ENCODE measurements at places on chromosomes 5 and 9. TPM values are rescaled to one million over a fixed set of nuclear protein-coding genes. Genes with fewer than 3 reads are reported as not detected.

- DNase-seq, result no peak
These were observed 6.5 kb upstream of the RICTOR start for GRCh38 chr5:39080597-39081204.

- DNase-seq, result no peak
These were observed 93.1 kb downstream of the PJA2 start for GRCh38 chr5:109316634-109317033.

DNA sequence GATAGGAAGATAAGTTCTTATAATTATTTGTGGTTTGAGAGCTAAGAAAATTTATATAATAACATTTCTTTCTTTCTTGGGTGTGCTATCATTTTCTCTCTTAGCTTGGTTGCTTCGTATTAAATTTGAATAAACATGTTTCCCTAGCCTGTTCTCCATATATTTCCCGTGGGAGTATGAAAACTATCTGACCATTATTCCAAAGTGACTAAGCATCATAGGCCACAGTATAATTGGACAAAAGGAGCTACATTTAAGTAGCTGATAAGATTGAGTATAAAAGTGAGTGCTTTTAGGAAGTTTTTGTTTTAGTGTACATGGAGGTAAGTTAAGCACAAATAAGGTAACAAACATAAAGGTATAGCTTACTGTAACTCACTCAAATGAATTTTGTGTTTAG, 8.4 kb upstream of the OSMR start:
- DNase-seq, result no peak

- no peak for DNase-seq
These were observed 1311.5 kb upstream of the CDH6 start for GRCh38 chr5:29882036-29882435.

DNA sequence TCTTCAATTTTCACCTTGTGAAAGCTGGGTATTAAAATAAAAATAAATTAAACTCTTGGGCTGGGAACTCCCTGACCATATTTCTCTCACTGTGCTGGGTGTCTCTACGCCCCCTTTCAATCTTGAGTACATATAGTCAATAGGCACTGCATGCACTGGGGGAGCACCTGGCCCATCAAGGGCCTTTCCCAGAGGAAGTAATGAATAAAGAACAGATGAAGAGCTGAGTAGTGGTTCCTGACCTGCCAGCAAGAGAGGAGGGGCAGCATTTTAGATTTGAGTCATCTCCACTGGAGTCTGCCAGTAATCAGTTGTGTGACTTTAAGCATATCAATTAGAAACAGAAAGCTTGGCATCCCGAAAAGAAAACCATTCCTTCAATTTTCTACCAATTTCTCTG, 6.2 kb downstream of the MAPKAP1 start:
- DNase-seq, result no peak

DNA sequence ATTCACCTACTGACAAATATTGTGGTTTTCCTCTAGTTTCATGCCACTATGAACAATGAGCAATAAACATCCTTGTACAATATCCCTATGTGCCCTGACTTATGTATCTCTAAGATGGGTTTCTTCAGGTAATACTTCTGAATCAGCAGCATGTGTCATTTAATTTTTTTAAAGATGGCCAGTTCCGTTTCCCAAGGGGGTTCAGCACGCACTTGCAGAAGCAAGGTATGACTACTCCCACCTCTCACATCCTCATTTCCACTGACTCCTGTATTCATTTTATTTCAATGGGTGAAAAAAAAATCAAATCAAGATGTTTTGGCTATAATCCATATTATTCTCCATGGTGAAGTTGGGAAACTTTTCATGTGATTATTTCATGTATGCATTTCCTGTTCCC, 14.7 kb upstream of the ADAMTS19 start:
- DNase-seq, result no peak

DNA sequence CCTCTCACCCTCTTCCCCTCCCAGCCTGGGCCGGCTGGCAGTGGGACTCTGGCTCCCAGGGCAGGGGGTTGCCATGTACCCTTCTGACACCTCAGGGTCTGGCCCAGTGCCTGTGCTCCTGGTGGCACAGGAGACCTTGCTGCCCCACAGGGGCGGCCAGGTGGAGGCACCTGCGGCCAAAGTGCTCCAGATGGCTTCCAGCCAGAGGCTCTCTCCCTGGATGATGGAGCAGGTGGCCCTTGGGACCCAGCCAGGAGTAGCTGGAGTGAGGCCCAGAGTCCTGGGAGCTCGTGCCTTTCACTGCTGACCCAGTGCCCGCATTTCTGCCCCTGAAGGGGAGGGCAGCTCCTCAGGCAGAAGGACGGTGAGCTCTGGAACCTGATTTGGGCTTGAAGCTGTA, 87.3 kb downstream of the NTNG2 start:
- DNase-seq, result no peak

DNA sequence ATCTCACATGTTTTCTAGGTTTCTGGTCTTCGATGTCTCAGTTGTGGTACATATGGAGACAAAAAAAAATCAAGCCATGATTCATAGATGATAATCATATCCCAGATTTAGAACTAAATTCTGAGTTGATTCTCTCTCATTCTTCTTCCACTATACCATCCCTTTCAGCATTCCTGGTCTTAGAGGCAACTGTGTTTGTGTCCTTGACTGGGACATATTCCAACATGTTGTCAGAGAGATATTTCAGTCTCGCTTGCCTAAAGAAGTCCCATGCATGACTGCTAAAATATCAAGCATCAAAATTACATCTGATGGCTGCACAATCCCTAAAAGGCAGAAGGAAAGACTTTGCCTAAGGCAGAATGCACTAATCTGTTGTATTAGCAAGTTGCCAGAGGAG, 236.6 kb downstream of the PSAT1 start:
- DNase-seq, result no peak

- DNase-seq, result no peak
These were observed 31.3 kb upstream of the PLPP6 start for GRCh38 chr9:4630836-4631235.

- DNase-seq, result no peak
These were observed 60.3 kb downstream of the DAPK1 start for GRCh38 chr9:87557996-87558395.

DNA sequence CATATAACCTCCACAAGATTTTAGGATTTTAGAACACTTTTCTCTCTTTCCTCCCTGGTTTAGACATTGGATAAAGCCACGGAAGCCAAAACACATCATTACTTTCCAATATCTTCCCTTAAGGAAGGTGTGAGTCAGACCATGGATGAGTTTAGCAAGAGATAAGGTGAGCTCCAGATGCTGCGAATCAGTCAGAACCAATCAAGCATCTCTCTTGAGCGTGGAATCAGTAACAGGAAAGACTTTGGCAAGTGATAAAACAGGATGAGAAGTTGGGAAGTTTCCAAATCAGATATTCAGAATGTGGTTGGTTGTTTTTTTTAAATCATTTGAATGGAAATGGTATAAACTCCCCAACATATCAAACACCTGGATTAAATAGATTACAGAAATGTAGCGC, 397.8 kb downstream of the EFNA5 start:
- DNase-seq, result no peak

GRCh38 chr5:169248550-169248949, 52.4 kb downstream of the SLIT3 start:
- DNase-seq, result no peak

GRCh38 chr9:77798140-77798539, 150.0 kb upstream of the GNA14 start:
- DNase-seq, result no peak

- DNase-seq, result no peak
These were observed 394.0 kb upstream of the KLF4 start for GRCh38 chr9:107883496-107884124.

GRCh38 chr9:110605565-110605964, 26.0 kb upstream of the SVEP1 start:
- DNase-seq, result no peak

DNA sequence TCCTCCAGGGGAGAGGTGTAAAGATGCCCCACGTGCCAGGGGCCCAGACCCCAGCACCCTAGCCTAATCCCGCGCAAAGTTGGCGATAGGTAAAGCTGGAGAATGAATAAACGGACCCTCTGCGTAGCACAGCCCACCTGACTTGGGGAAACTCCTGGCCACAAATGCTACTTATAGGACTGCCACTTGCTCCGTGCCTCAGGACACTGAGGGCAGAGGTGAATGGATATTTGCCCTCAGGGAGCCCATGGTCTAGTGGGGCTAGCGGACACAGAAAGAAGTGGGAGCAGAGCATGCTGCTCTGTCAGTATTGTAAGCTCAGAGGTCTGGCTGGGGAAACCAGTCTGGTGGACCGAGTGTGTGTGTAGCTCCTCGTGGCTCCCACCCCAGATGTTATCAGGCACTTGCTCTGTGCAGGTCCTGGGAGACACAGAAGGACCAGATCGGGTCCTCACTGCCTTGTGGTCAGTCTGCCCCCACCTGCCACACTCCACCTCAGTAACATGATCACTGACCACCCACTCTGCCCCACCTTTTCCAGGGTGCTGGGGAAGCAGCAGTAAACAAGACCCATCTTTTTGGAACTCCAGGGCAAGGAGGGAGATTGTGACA, 841 bp downstream of the GRK6 start:
- no peak for DNase-seq

DNA sequence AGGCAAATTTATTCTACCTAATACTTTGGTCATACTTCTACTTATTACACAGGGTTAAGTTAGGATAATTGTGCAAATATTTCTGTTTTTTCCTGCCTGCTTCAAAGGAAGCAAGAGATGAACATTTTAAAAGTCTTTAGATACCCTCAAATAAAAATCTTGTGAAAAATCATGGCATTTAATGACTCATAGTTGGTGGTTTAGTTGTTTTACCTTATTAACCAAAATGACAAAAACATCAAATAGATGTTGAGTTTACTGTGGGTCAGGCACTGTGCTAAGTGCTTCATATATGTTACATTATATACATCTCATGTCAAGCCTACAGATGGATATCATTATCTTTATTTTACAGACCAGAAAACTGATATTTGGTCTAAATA, 54.4 kb downstream of the ZNF474 start:
- no peak for DNase-seq

GRCh38 chr5:5179597-5179996, 39.5 kb downstream of the ADAMTS16 start:
- DNase-seq, result no peak

- no peak for DNase-seq
These were observed 38.9 kb downstream of the AHRR start for GRCh38 chr5:360257-361027.

GRCh38 chr5:65243161-65243560, 238.6 kb downstream of the ADAMTS6 start:
- no peak for DNase-seq

DNA sequence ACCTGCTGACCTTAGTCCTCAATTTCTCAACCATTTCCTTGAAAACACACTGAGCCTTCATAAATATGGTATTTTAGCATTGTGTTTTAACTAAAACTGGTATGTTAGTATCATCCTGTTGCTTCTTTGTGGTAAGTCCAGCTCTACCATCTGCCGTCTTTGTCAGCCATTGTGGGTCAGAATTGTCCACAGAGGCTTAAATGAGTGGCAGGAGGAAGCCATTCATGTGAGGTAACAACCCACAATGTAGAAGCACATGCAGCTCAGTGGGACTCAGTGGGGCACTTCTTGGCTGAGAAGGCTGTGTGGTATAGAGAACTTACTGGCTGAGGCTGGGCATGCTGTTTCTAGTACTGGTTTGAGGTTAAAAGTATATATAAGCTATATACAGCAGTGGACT, 149.2 kb upstream of the NR3C1 start:
- DNase-seq, result no peak

- DNase-seq, result no peak
These were observed 24.8 kb downstream of the SMC2 start for GRCh38 chr9:104118916-104119315.

- DNase-seq, result no peak
These were observed 256.3 kb downstream of the SMARCA2 start for GRCh38 chr9:2271426-2271825.

DNA sequence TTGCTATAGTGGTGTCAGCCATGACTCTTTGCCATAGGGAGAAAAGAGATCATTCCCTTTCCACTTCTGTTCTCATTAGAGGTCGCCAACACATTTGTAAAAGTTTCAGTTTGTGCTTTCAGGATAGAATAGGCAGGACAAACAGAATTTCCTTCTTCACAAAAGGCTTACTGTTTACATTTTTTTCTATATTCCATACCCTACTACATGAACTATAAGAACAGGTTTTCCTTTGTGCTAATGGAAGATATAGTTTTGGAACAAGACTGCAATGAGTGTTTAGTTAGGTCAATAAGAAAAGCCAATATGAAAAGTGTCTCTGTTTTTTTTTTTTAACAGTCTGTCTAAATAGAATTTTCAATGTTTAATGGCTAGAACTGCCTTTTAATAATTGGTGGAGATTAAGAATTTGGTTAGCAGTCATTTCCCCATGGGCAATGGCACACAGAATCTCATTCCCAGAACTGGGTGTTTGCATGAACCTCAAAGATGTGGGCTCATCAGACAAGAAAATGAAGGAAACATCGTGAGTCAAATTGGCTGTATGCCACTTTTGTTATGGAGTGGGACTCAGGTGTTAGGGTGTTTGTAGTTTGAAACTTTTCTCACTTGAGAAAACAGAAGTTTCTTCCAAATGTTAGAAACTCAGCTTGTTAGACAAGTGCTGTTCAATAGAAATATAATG, 75.2 kb upstream of the PRLR start:
- DNase-seq, result no peak

DNA sequence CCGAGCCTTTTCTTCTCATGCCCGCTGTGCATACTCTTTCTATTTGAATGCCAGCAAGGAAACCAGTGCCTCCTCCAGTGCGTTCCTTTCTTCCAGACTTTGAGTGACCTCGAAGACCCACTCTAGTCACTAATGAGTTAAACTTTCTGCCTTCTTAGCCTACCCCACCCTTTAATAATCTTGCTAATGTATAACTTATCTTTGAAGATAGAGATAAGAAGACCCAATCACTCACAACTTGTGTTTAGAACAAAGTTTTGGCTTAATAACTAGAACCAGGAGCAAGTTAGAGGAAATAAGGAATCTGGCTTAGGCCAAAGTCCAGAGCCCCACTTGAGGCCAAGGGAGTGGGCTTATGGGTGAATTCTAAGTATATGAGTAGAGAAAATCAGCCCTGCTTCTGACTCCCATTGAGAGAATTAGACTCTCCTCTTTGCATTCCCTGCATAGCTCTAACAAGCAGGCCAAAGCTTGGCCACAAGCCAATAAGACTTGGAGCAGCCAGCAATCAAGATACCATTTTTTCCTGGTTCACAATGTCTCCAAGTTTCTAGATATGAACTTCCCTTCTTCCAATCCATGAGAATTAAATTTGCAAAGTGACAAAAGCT, 181.5 kb upstream of the PIK3R1 start:
- DNase-seq, result no peak

- no peak for DNase-seq
These were observed 5.0 kb downstream of the DIRAS2 start for GRCh38 chr9:90637626-90638025.

The TAF1L gene
- not detected for total RNA-seq

The EIF4EBP3 gene
- 22.5 TPM for total RNA-seq

The HARS2 gene
- total RNA-seq, result 15.9 TPM

The KLF4 gene
- total RNA-seq, result 386 TPM

The WDR41 gene
- 38.8 TPM for total RNA-seq

The CENPK gene
- total RNA-seq, result 0.80 TPM

The GDF9 gene
- total RNA-seq, result not detected

The TDRD7 gene
- total RNA-seq, result 15.1 TPM

The SIGMAR1 gene
- 48.3 TPM for total RNA-seq

The CYFIP2 gene
- total RNA-seq, result 7.3 TPM

The IFNA13 gene
- not detected for total RNA-seq

The OMD gene
- 2.6 TPM for total RNA-seq

The EGR1 gene
- 639 TPM for total RNA-seq

The TNFSF15 gene
- total RNA-seq, result 0.29 TPM

The SHISAL2B gene
- total RNA-seq, result not detected

The SLC26A2 gene
- 13.1 TPM for total RNA-seq

The COL23A1 gene
- 0.55 TPM for total RNA-seq

The PCDHA7 gene
- 0.22 TPM for total RNA-seq
